ENCODE measurements at places on chromosomes 4 and X.

DNA sequence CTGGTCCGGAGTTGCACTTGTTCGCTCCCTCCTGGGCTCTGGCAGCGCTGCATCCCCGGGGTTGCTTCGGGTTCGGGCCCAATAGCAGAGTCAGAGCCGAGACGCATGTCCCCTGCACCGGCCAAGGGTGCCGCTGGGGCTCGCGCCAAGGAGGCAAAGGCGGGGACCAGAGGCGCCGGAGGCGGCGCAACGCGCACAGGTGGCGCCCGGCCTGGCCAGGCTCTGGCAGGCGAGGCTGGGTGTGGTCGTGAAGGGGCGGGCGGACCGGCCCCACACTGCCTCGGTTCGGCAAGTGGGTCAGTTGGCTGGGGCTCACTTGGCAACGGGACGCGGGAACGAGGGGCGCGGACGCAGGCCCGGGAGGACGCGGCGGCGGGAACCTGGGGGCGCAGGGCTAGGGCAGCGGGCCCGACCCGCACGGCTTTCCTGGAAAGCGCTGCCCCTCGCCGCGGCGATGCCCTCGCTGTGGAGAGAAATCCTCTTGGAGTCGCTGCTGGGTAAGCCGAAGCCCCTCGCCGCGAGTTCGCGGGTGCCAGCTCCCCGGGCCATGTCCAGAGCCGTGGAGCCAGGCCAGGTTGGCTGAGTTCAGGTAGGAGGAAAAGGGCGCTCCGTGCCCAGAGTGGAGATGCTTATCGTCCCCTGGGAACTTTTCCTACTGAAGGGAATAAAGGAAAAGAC is at the start of gene CWH43:
Gene CWH43, plus strand, starts transcription at position 300 of the 678 bp plus-strand sequence. Its CDS starts 155 bp downstream, at position 455.
- no peak for DNase-seq

GRCh38 chrX:77597090-77597489 is 149.9 kb downstream of the FGF16 start:
- DNase-seq = no peak

DNA sequence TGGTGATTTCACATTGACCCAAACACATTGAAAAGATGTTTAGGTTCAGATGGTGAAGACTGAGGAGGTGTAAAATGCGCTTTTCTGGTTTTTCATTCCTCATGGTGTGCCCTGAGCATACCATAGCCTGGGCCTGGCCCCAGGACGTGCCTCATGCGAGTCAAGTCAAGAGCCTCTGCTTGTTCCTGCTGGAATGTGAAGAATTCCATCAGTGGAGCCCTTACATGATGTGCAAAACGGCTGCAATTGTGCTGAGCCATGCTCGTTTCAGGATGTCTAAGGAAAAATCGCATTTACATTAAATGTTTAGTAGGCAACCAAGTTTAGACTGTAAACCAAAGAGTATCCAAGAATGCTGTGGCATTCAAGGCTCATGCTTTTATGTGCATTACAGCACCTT is 34.9 kb downstream of the GYG2 start:
- no peak for DNase-seq

DNA sequence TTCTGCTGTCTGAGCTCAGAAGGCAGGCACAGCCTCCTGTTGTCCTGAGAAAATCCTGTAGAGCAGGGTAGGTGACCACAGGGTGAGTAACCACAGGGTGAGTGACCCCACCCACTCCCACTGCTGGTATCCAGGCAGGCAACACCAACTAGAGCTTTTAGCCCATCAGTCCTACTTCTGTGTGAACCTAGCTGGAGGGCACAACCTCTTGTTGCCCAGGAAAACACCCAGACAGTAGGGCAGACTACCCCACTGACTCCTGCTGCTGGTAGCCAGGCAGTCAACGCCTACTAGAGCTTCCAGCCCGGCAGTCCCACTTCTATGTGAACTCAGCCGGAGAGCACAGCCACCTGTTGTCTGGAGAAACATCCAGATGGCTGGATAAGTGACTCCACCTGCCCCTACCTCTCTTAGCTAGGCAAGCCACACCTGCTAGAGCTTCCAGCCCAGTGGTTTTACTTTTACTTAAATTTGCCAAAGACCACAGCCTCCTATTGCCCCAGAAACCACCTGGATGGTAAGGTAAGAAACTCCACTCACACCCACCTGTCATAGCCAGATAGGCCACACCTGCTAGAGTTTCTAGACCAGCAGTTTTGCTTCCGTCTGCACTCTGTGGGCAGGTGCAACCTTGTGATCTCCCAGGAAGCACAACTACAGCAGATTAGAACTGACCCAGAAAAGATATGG is 371.6 kb downstream of the INPP4B start:
- DNase-seq = no peak

DNA sequence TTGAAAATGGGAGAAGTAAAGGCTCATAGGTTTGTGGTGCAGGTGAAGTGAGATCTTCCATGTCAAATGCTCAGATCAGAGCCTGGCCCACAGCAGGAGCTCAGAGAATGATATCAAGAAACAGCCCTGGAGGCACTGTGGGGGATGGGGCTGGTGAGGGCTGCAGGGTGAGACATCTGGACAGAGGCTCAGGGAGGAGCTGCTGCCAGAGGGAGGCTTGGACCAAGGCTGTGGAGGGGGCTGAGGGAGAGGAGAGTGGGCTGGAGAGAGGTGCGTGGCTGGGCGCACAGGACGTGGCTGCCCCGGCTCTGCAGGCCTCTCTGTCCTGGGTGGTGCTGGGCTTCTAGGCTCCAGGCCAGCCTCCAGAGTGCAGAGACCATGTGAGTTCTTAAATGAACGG is 5.6 kb downstream of the SORCS2 start:
- no peak for DNase-seq

GRCh38 chr4:119728692-119729593 is 100.3 kb upstream of the PDE5A start:
- DNase-seq = no peak

- no peak for DNase-seq
Measured at GRCh38 chr4:173448103-173448502, 49.2 kb upstream of the SCRG1 start.

DNA sequence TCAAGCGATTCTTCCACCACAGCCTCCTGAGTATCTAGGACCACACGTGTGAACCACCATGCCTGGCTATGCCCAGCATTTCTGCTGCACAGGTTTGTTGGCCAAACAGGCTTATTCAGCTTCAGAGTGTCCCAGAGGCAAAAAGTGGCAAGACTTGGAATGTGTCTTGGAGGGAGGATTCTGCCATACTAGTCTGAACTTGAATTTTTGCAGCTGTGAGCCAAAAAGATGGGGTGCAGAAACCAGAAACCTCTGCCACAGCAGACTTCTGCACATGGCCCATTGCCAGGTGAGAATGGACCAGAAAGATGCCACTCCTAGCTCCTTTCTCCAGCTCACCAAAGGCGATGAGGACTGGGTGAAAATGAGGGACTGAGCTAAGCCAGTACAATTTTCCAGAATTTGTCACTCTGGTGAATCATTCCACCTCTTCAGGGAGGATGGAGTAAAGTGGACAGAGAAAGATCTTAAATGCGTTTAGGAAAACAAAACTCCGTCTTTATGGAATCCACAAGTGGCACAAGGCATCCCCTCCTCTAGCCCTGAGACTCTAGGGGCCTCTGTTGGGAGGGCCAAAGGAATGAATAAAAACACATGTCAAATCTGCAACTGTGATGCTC is 369.1 kb upstream of the CLNK start:
- DNase-seq = no peak

DNA sequence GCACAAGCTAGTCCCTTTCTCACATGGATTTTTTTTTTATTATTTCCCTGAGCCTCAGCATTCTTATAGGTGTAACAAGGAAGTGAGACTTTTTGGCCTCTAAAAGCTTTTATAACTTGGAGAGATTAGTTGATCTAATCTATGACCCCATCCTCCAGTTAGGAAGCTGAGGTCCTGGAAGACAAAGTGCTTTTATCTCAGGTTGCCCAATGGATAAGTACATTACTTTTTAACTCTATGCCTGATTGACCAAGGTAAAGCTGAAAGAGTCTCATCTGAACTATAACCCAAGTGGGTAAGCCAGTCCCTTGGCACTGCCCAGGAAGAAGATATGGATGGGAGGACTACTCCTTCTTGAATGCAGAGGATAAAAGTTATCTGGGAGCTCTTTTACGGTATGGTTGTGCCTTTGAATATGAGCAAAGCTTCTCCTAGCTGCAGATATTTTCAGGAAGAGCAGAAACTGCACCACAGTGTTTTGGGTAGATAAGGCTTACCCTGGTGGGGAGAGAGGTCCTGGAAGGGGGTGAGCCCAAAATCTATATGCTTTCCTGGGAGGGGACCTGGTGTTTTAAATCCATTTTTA is 40.2 kb downstream of the VSIG4 start:
- no peak for DNase-seq

- DNase-seq = no peak
Measured at GRCh38 chrX:46554942-46555341, 9.7 kb upstream of the ZNF674 start.

- DNase-seq = no peak
Measured at GRCh38 chr4:121564840-121565375, 131.9 kb downstream of the ANXA5 start.

DNA sequence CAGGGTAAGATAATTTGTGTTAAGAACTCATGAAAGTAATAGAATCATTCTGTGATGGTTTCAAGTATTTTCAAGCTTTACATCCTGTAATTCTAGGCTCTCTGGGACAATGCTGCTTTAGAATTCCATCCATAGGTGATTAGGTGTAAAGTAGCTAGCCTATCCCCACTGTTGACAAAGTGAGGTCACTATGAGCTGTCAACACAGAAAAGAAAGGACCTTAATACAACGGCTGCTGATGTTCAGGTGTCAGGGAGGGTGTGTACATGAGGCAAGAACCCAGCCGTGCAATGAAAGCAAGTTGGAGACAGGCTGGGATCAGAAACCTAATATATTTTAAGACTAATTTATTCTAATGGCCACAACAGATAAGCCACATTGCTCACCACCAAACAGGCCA is 36.8 kb upstream of the SH3RF1 start:
- DNase-seq = no peak

DNA sequence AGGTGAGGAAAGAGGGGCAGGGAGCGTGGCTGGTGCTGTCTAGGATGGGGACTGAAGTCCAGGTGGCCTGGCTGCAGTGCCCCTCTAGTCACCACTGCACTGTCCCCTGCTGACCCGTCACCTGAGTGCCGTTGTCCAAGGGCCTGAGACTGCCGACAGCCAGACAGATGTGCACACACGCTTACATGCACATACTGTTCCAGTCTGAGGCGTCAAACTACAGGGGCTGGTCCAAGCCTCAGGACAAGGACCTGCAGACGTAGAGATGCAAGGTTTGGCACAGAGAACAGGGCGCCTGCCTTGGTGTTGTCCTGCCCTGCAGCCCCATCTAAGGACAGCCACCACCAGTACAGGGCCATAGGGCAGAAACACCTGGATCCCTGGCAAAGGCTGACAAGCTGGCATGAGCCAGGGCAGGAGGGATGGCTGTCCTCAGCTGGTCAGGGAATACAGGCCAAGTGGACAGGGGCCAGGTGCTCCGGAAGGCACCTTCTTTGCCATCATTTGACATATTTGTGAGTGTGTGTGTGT is 1.7 kb downstream of the SLC2A9 start:
- DNase-seq = no peak

DNA sequence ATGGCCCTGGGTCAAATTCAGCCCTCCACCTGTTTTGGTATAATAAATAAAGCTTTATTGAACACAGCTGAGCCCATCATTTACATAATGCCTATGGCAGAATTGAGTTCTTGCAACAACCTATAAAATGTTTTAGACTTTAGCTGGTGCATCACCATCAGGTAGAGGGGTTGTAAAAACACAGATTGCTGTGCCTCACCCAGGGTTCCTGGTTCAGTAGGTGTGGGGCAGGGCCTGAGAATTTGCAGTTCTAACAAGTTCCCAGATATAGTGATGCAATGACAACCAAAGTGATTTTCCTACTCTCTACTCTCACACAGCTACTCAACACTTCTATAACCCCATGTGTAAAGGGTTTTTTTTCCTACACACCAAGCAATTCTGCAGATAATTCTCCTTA is 120.0 kb upstream of the EGFL6 start:
- DNase-seq = no peak

GRCh38 chr4:41268721-41269517 is 12.2 kb downstream of the UCHL1 start:
- DNase-seq = no peak

DNA sequence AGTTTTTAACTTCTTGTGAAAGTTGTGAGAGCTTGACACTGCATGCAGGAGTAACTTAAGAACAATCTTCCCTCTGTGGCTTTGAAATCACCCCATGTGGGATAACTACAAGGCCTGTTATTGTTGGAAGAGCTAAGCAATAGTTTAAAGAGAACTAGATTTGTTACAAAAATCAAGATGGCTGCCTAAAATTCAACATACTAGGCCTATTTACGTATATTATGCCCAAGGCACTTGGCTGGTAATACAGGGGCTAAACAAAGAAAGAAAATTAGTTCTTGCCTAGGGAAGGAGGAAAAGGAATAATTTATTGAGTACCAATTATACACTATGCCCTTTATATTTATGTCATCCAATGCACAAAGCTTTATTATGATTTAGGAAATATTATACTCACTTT is 36.1 kb downstream of the DMD start:
- no peak for DNase-seq

- no peak for DNase-seq
Measured at GRCh38 chrX:96538104-96538725, 146.4 kb upstream of the DIAPH2 start.

- DNase-seq = no peak
Measured at GRCh38 chrX:30935985-30936384, 46.9 kb upstream of the TAB3 start.

- DNase-seq = no peak
Measured at GRCh38 chr4:154490234-154490582, 1.4 kb downstream of the DCHS2 start.

GRCh38 chr4:116959045-116959444 is 126.3 kb downstream of the TRAM1L1 start:
- no peak for DNase-seq

- no peak for DNase-seq
Measured at GRCh38 chr4:166169111-166169510, 296.1 kb downstream of the TLL1 start.

DNA sequence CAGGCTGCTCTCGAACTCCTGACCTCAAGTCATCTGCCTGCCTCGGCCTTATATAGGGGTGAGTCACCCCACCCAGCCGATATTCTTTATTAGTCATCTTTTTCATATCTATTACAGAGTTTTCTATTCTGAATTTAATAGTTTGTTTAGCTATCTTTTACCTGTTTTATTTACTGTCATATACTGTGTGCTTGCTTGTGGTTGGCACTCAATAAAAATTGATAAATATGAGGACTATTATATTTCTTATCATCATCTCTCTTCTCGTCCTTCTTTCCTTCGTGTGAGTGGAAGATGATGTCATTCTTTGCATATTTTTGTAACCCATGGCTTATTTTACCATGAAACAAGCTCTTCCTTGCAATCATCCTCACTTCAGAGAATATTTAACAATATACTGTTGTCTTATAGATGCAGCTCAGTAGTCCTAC is 265.5 kb downstream of the ARHGAP24 start:
- DNase-seq = no peak

DNA sequence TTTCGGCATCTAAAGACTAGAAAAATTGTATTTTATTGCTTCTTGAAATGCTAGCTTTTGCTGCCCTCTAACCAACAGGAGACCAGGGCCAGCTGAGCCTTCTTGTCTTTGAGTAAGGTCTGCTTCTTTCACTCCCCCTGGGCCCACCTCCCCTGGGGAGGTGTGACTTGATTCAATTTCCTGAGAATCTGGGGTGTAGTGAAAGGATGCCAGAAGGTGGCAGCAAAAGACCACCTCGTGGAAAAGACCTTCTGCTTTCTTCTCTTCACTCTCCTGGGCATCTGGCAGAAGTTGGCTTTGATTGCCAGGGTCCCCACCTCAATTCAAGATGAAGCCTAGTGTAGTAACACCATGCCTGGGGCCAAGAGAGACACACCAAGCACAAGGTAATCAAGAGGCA is 96.5 kb upstream of the MAOA start:
- DNase-seq = peak; percentile 1

- DNase-seq = no peak
Measured at GRCh38 chr4:176363072-176363471, 43.3 kb downstream of the SPCS3 start.

- peak; percentile 7 for DNase-seq
Measured at GRCh38 chrX:15242899-15243555, 26.9 kb downstream of the ASB9 start.

All from stimulated activated CD8-positive, alpha-beta memory T cell treated with anti-CD3 and anti-CD28 coated beads, Interleukin-4, amount 100 ng/mL, for 1 hour (primary cell).